ENCODE measurements at places on chromosomes 7 and 10.

- no peak for DNase-seq
Observed at GRCh38 chr7:115232041-115232440, 310.1 kb downstream of the MDFIC start.

DNA sequence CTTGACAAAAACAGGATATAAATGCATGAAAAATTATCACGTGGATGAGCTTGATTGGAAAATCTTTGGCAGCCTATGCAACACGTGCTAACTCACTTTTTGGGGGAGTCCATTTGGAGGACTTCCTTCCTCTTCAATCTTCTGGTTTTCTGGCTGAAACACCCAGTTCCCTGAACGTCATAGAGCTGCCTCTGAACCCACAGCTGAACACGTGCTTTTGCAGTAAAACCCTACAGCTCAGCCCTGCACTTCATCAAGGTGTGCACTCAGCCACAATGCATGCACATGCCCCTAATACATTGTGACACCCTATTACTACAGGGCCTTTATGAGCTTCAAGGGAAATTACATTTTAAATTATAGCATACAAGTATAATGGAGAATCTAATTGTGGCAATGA lies 808.7 kb upstream of the AUTS2 start:
- no peak for DNase-seq

GRCh38 chr10:3786295-3787015 lies 1.4 kb upstream of the KLF6 start:
- no peak for DNase-seq

DNA sequence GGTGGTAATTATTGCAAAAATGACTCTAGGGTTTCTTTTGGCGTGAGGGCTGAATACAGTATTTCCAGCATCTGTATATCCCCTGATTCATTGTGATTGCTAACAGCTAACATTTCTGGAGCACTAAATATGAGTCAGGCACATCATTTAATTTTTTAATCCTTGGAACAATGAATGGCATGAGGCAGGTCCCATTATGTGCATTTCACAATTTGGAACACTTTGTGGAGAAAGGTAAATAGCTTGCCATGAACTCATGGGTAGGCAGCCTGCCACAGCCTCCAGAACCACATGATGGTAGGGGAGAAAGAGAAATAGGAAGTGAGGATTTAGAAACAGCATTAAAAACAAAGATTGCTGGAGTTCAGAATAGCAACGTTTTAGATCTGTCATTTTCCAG lies 1.7 kb downstream of the NPTX2 start:
- no peak for DNase-seq

- DNase-seq, result no peak
Observed at GRCh38 chr7:113289140-113289740, 170.9 kb upstream of the SMIM30 start.

GRCh38 chr10:130713731-130714130 lies 577.5 kb downstream of the GLRX3 start:
- DNase-seq, result no peak

DNA sequence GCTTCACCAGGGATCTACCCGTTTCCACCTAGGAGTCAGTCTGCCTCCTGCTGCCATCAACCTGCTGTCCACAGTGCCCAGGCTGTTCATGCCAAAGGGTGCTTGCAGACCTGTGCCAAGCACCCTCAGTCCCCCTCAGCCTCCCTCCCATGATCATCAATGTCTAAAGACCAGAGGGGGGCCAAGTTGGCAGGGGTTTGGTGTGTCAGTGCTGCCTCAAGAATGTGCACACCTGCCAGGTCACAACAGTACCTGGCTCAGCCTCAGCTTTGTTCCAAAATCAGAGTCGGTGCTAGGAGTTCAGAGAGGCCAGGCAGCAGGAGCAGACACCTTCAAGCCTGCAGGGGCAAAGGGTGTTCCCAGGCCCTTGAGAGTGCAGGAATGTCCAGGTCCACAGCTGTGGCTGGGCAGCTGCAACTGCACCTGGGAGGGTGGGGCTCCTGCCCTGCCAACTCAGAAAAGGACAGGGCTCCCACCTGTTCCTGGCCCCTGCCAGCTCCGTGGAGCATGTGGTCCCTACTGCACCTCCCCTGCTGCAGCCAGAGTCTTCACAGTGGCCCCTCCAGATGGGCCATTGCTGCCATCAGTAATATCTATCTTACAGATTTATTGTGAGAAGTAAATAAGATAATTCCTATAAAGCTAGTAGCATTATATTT lies 219.5 kb downstream of the POLR1F start:
- no peak for DNase-seq

DNA sequence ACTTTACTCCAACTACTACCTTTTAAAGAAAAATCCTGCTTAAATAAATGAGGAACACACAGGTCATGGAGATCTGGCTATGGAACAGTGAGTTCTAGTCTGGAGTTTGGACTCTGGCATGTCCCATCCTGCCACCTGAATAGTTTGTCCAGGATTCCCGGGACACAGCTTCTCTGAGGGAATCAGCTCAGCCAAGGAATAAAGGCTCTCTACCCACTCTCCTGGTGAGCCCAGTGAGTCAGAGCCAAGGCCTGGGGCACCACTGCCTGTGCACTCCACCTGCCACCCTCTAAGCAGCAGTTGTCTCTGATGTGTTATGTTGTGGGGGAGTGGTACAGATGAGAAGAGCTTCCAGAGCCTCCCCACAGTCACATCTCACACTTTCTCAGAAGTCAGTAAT lies 113.5 kb downstream of the HTR5A start:
- no peak for DNase-seq

- no peak for DNase-seq
Observed at GRCh38 chr7:157406971-157407370, 70.2 kb downstream of the DNAJB6 start.

DNA sequence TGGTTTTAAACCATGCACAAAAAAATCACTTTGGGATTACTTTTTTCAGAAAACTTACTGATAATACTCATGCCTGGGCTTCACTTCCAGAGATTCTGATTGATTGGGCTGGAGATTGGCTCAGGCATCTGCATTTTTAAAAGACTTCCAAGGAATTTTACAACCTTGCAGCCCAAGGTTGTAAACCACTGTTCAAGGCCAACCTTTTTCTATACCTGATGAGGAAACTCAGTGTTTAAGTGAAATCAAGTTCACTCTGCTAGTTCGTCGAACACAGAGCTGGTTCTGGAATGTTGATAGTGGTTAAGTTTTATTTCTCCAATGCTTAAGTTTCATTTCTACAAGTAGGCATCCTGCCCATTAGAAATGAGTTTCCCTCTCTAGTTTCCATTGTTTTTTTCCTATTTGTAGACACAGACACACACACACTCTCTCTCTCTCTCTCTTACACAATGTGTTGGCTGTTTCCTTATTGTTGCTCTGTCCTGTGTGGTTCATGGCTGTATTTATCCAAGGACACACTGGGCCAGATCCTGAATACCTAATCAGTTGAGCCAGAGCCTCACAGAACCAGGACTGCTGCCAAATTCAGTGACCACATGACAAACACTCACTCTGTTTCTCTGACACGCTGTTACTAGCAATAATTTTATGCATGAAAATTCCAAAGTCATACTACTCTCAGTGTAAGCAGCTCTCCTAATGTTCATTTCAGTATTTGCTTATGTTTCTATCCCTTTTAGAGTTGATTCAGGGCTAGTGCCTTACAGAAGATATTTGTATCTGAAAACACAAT lies 3.7 kb upstream of the IFIT1B start:
- no peak for DNase-seq

DNA sequence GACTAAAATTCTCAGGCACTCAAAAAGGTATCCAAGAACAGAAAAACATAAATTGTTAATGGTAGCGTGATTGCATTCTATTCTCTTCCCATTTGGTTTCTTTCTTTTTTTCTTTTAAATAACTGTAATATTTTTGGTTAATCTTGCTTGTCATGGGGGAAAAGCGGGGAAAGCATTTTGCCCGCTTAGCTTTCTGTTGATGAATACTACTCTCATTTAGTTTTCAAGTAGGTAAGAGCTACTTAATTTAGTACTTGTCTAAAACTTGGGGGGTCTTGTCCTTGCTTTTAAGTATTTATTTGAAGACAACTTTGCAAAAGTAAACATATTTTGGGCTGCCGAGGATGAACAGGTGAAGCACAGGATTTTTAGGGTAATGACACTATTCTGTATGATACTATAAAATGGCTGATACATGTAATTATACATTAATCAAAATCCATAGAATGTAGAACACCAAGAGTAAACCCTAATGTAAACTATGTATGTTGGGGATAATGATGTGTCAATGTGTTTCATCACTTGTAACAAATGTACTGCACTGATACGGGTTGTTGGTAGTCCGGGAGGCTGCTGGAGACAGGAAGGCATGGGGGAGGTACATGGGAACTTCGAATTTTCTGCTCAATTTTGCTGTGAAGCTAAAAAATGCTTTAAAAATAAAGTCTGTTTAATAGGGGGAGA lies 1.7 kb downstream of the TES start:
- no peak for DNase-seq

DNA sequence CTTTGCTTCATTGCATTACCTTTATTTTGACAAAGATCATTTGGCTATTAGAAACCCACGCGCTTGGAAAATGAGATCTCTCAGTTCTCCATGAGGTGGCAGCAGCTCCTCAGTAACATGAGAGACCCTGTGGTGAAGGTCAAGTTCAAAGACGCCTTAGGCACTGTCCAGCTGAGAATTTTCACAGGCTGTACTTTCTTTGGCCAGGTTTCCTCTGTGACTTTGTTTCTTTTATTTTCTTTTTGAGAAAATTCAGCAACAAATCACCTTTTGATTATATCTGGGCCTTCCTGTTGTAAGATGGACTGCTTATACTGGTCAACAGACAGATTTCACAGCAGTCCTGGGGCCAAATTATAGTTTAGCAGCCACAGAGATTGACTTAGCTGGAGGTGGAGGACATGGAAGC lies 54.5 kb downstream of the RAB18 start:
- DNase-seq, result no peak

GRCh38 chr10:72906446-72906845 lies 12.9 kb downstream of the OIT3 start:
- no peak for DNase-seq

DNA sequence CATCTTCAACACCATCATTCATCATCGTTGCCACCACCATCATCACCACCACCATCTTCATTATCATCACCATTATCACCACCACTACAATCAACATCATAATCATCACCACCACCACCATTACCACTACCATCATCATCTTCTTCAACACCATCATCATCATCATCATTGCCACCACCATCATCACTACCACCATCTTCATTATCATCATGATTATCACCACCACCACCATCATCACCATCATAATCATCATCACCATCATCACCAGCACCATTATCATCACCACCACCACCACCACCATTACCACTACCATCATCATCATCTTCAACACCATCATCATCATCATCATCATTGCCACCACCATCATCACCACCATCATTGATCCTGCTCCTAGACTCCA lies 112.7 kb downstream of the OAT start:
- DNase-seq, result no peak

DNA sequence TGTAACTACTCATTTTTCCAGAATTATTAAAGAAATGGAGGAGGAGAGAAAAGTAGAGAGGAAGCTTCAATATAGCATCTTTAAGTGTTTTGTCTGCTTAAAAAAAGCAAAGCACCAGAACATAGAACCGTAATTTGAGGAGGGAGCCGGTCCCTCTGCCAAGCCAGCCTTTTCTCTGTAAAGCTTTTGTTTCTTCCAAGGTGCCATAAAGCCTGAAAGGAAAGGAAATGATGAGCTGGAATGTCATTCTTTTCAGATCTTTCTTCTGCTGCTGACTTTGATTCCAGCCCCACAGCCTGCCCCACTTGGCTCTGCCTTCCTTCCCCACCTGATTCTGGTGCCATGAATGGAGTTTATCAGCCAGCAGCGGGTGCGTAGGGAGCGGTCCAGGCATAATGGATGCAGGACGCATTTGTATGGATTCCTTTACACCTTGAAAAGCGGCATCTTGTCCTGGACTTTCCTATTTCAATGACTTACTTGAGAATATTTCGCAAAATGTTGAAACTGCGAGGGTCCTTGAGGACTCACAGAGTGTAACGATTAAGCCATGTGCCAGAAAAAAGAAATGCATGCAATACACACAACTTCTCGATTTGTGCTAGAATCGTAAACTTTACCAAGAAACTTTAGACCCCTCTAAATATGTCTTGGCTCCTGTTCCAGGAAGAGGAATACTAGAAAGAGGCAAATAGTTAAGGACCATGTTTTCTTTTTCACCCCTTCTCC lies 569.5 kb upstream of the MGMT start:
- DNase-seq, result no peak

- DNase-seq, result no peak
Observed at GRCh38 chr10:69397972-69398371, 18.7 kb downstream of the TACR2 start.

- DNase-seq, result no peak
Observed at GRCh38 chr7:130379921-130380860, at the start of gene CPA1. Gene CPA1, plus strand, starts transcription at chr7:130380494. Its CDS starts 27 bp downstream, at chr7:130380521.

GRCh38 chr7:129084801-129085551 lies 30.1 kb upstream of the TNPO3 start:
- no peak for DNase-seq

- no peak for DNase-seq
Observed at GRCh38 chr10:43375401-43376020, 4.1 kb downstream of the FXYD4 start.

DNA sequence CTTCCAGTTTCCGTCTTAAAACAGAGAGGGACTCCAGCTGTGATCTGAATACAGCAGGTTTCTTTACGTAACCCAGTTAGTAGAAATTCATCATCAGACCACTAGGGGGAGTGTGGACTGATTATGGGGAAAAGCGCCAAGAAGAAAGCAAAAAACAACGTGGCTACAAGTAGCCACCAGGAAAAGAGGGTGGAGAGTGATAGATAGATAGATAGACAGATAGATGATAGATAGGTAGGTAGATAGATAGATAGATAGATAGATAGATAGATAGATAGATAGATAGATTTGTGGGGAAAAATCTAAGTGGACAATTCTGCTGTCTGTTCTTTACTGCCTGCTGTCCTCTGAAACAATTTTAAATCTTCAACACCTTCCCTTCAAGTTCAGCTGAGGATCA lies 12.7 kb upstream of the AKR1B10 start:
- no peak for DNase-seq

GRCh38 chr10:19209319-19209718 lies 160.7 kb downstream of the MALRD1 start:
- no peak for DNase-seq

- DNase-seq, result no peak
Observed at GRCh38 chr7:130013241-130013640, 37.9 kb downstream of the ZC3HC1 start.

GRCh38 chr10:78211561-78212051 lies 177.9 kb downstream of the RPS24 start:
- DNase-seq, result no peak

DNA sequence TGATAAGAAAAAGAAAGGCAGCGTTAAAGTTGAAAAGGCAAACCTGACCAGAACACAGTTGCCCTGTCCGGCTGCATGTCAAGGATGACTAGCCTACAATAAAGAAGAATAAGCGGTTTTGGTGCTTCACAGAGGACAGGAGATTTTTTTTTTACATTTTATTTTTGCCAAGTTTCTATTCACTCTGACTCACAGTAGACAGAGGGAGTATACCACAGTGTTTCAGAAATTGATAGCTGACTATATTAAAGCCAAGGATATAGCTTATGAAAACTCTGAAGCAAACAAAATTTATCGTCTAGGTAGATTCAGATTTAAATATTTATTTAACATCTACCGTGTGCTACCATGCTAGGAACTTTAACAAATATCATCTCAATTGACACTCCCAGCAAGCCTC lies 16.9 kb upstream of the POLR1F start:
- DNase-seq, result no peak

- DNase-seq, result no peak
Observed at GRCh38 chr10:86149257-86149656, 217.3 kb downstream of the GRID1 start.
